ENCODE measurements at places on chromosomes 12 and 14.

- no peak for DNase-seq
Observed at GRCh38 chr12:116295327-116296263, 18.1 kb upstream of the MED13L start.

DNA sequence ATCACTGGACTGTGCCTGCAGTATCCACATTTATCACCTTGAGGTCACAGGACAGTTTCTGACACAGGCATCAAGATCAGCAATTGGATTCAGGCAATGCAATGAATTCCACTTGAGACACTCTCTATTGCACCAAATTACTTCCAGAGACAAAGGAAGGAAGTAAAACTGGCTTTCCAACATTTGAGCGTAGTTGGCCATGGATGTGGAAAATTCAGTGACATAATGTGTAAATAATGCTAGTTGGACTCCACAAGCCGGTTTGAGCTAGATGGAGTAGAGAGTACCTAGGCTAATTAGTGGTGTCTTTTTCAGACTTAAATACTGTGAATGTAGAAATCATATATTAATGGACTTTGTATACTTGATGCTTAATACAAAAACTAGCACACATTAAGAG, 168.3 kb upstream of the SYT1 start:
- DNase-seq = no peak

DNA sequence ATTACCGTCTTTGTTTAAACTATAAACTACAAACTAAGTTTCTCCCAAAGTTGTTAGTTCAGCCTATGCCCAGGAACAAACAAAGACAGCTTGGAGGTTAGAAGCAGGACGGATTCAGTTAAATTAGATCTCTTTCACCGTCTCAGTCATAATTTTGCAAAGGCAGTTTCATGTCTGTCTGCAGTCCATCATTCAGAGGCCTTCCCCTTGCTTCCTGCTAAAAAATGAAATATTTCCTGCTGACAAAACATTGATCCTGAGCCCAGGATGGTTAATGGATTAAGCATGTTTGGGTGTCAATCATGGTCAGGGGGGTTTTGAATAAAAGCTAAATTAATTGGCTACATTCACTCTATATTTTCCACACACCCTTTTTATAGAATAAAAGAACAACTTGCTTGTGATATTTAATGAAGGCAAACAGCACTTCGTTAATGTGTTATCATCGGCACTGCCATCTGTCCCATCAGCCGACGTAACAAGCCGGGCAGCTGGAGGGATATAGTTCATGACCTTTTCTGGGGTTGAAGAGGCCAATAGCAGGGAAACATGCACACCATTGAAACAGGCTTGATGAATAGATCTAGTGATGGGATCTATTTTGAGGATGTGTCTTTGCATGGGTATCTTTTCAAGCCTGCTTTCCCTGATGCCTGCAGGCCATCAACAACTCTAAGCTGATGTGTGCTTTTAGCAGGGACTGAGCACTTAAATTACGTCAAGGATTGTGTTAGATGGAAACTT, 521.3 kb upstream of the TMEM132C start:
- DNase-seq = no peak

DNA sequence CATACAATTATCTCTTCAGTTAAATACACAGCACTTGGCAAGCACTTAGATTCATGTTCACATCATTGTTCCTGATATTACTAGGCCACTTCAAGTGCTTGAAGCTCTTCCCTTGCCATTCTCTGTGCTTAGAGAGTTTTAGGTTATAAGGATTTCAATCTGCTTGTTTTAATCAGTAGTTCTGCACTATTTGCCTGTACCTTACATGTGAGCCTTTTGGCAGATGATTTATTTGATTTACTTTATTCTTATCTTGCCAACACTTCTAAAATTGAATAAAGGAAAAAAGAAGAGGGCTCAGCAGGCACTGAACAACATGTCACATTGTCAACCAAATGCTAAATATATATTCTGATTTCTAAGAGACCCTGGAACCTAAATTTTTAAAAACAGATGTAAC, 363.8 kb upstream of the USP15 start:
- DNase-seq = no peak

DNA sequence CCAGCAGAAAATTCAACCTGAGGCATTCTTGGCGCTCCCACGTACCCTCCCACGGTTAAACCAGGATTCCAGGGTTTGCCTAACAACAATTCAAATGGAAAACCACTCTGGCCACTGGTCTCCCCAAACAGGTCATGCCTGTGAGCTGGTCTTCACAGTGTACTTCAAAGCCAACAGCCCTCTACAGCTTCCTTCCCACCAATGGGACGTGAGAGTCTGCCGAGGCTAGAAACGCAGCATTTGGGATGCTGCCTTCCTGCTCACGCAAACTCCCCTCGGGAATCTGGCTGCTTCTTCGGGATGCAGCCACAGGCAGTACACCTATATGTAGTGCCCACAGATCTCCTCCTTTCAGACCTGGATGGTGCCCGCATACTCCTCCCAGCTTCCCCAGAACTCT, 149.1 kb downstream of the KLHL28 start:
- no peak for DNase-seq

GRCh38 chr14:75044322-75044721, 6.9 kb downstream of the MLH3 start:
- no peak for DNase-seq
